ENCODE measurements at places on chromosomes 1 and 21.

DNA sequence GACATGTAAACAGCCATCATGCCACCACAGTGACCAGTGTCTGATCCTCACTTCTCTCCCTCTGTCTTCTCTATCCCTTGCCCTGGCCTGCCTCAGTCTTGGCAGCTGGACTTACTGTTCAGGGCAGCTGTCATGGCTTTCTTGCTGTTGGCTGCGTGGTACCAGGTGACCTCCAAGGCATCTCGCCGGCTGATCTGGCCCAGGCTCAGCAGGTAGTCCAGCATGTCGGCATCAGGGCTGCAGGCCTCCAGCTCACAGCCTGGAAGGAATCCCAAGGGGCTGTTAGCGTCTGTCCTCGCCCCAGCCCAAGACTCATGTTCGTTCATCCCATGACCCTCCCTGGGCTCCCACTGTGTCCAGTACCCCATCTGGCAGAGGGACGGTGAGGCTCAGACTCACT, 3.6 kb downstream of the FAM151A start:
- no peak for DNase-seq

DNA sequence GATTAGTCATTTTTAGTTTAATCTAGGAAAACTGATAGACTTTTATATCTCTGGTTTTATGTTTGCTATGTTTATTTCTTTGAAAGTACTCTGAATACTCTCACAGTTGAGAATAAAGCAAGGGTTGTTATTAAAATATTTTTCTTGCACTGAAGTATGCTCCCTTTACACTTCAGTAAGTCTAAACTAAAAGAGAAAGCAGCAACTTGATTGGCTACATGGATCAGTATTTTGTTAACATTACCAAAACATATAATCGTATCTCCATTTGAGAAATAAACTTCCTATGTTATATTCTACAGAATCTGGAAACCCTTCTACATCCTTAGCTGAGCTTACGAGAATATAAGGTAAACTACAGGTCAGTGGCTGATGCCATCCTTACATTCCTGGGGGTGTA, 149.5 kb upstream of the HP1BP3 start:
- DNase-seq: no peak

DNA sequence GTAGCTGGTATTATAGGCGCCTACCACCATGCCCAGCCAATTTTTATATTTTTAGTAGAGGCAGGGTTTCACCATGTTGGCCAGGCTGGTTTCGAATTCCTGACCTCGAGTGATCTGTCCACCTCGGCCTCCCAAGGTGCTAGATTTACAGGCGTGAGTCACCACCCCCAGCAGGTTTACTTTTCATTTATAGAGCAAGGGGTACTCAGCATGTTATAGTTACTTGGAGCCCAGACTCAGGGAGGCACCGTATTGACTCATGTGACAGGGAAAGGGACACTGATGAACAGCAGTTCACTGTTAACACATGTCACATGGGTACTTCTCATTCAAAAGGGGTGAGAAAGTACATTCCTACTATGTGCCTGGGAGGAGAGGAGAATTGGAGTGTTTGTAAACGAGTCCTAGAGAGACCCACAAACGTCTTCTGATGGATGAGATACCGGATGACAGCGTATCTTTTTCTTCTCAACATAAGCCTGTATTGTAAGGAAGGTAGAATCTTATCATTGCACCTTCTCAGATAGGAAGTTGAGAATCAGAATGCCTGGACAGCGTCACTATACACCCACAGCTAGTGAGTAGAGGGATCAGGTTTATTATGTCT, 510.0 kb downstream of the USP25 start:
- DNase-seq: no peak

DNA sequence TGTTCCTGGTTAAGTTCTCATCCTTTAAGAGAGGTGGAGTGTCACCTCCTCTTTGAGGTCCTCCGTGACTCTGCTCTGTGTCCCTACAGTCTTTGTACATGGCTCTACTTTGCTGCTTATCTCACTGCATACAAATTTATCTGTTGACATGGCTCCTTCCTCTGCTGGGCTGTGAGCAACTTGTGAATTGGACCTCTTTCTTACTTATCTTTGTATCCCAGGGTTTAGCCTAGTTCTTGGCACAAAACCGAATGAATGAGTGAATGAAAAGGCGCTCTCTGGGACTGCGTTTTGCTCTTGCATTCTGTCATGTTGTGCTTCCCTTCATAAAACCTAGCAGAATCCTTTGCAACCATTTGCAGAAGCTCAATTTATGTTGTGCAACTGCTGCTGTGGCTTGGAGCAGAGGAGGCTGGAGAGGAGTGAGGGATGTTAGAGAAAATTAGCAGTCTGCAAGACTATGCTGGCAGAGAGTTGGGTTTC, 12.4 kb downstream of the SLC26A9 start:
- DNase-seq: no peak

DNA sequence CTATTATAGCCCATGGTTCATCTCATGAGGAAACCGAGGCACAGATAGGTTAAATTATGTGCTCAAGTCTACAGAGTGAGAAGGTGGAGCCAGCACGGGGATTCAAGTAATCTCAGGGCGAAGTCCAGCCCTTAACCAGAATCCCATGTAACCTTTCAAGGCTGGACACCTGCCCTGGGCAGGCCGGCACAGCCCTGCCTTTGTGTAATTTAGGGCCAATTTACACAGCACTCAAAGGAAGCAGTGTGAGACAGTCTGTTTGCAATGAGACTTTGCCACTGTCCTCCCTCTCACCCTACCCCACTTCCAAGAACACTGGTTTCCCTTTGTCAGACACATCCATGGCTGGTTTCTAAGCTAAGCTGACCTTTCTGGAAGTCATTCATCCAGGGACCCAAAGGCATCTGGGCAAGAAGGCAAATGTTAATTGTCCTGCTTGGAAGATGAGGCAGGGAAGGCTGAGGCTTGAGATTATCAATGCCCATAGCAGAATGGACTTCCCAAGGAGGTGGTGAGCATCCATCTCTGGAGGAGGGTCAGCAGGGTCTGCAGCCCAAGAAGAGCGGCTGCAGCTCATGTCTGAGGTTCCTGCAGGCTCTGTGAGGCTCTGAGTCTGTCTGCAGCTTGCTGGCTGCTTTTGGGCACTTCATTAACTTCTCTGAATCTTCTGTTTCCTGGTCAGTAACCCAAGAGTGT, 159.2 kb downstream of the TRABD2B start:
- DNase-seq: no peak

Measured in RPMI7951 (cell line).